ENCODE measurements at places on chromosomes 5 and 9. TPM values are rescaled to one million over a fixed set of nuclear protein-coding genes. Genes with fewer than 3 reads are reported as not detected.

GRCh38 chr5:60232036-60232795 lies 338.7 kb upstream of the PDE4D start:
- no peak overlapping the region for H3K4me3 ChIP-seq
- no peaks in the 10 kb centered on the region for H3K4me1 ChIP-seq
- H3K36me3 ChIP-seq, result no peaks in the 10 kb centered on the region
- DNase-seq, result no peak
- H3K27ac ChIP-seq, result no peak overlapping the region
- no peaks in the 10 kb centered on the region for H3K27me3 ChIP-seq

The TNC gene
- 7.4 TPM for total RNA-seq

- no peaks in the 10 kb centered on the region for H3K4me1 ChIP-seq
- DNase-seq, result no peak
- H3K27me3 ChIP-seq, result no peaks in the 10 kb centered on the region
- H3K36me3 ChIP-seq, result no peaks in the 10 kb centered on the region
- no peak overlapping the region for H3K4me3 ChIP-seq
Observed at GRCh38 chr5:63439537-63439936, 522.7 kb downstream of the HTR1A start.

DNA sequence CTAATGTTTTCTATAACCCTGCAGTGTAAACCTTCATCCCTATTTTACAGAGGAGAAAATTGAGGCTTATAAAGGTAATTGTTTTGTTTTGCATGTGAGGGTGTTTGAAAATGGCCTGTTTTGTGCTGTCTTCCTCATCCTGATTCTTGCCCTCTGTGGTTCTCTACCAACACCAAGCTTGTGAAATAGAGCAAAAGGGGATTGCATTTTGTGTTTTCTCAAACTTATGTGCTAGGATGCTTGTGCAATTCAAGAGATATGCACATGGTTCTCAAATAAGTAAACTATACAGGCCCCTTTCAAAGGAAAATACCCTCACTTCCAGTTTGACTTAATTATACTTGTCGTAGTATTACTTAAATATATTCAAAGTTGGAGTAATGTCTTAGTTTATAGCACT lies 17.2 kb downstream of the PAM start:
- H3K27me3 ChIP-seq, result no peaks in the 10 kb centered on the region
- H3K27ac ChIP-seq, result peak overlapping the region; percentile 44
- H3K4me3 ChIP-seq, result no peak overlapping the region
- no peaks in the 10 kb centered on the region for H3K36me3 ChIP-seq
- H3K4me1 ChIP-seq, result no peaks in the 10 kb centered on the region
- DNase-seq, result no peak

DNA sequence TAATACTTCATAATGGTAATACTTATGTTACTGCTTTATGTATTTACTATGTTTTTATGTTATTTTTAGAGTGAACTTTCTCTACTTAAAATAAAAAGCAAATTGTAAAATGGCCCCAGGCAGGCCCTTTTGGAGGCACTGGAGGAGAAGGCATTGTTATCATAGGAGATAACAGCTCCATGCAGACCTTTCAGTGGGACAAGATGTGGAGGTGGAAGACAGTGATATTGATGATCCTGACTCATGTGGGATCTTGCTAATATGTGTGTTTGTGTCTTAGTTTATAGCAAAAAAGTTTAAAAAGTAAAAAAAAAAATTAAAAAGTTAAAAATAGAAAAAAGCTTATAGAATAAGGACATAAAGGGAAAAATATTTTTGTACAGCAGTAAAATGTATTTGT lies 74.5 kb downstream of the IQGAP2 start:
- H3K27ac ChIP-seq, result no peak overlapping the region
- no peaks in the 10 kb centered on the region for H3K4me1 ChIP-seq
- H3K36me3 ChIP-seq, result no peaks in the 10 kb centered on the region
- no peaks in the 10 kb centered on the region for H3K27me3 ChIP-seq
- no peak for DNase-seq

GRCh38 chr5:127878174-127878750 lies 175.1 kb downstream of the CCDC192 start:
- H3K4me1 ChIP-seq, result no peaks in the 10 kb centered on the region
- H3K27ac ChIP-seq, result peak overlapping the region; percentile 75
- H3K27me3 ChIP-seq, result no peaks in the 10 kb centered on the region
- no peaks in the 10 kb centered on the region for H3K36me3 ChIP-seq

DNA sequence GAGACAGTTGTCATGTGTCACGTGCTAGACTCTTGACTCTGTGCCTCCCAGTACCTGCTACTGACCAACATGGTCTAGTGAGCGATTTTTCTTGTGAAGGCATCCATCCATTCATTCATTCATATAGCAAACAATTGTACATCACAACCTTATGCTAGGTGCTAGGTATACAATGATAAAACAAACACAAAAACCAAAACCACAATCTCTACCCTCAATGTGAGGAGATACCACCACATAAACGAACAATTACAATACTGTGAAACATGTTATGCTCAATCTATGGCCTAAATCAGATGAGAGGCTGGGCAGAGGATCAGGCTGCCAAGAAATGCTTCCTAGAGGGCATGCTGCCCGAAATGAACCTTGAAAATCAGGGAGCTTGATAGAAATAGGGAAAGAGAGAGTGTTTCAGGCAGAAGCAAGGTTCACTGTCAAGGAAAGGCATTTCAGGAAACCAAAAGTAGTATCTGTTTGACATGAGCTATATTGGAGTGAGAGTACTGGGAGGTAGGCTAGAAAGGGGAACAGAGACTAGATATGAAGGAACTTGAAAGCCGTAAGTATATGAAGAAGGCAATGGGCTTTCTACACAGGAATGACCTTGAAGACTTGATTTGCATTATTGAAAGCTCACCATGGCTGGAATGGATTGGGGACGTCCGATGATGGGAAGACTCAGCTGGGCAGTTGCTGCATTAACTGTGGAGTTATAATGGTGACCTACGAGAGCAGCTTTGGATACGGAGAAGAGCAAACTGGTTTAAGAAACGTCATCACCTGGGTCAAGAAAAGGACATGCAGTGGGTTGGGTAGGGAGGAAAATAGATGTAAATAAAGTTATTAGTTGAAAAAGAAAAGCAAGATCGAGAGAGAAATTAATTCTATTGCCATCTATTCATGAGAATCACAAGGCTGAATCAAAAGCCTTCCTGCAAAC lies 90.1 kb downstream of the THBS4 start:
- H3K36me3 ChIP-seq, result no peaks in the 10 kb centered on the region
- H3K4me1 ChIP-seq, result no peaks in the 10 kb centered on the region
- no peak for DNase-seq

DNA sequence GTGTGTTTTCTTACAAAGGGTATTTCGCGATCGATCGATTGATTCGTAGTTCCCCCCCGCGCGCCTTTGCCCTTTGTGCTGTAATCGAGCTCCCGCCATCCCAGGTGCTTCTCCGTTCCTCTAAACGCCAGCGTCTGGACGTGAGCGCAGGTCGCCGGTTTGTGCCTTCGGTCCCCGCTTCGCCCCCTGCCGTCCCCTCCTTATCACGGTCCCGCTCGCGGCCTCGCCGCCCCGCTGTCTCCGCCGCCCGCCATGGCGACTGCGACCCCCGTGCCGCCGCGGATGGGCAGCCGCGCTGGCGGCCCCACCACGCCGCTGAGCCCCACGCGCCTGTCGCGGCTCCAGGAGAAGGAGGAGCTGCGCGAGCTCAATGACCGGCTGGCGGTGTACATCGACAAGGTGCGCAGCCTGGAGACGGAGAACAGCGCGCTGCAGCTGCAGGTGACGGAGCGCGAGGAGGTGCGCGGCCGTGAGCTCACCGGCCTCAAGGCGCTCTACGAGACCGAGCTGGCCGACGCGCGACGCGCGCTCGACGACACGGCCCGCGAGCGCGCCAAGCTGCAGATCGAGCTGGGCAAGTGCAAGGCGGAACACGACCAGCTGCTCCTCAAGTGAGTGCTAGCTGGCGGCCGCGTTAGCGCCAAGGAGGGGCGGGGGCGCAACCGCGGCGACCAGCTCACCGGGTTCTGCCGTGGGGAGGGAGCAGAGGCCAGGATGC lies 480 bp downstream of the LMNB1 start:
- peak overlapping the region; percentile 70 for H3K4me3 ChIP-seq
- H3K4me1 ChIP-seq, result no peaks in the 10 kb centered on the region
- H3K27ac ChIP-seq, result peak overlapping the region; percentile 85

The GARIN3 gene
- total RNA-seq, result not detected

The PCDHGA5 gene
- total RNA-seq, result 4.0 TPM

The NEURL1B gene
- total RNA-seq, result 22.4 TPM

GRCh38 chr9:120362446-120362845 lies 217.5 kb downstream of the CDK5RAP2 start:
- no peaks in the 10 kb centered on the region for H3K36me3 ChIP-seq
- H3K4me3 ChIP-seq, result no peak overlapping the region
- H3K4me1 ChIP-seq, result no peaks in the 10 kb centered on the region
- no peak overlapping the region for H3K27ac ChIP-seq
- H3K27me3 ChIP-seq, result no peaks in the 10 kb centered on the region

- DNase-seq, result no peak
- H3K36me3 ChIP-seq, result no peaks in the 10 kb centered on the region
- no peak overlapping the region for H3K27ac ChIP-seq
- H3K27me3 ChIP-seq, result no peaks in the 10 kb centered on the region
- no peaks in the 10 kb centered on the region for H3K4me1 ChIP-seq
- H3K4me3 ChIP-seq, result no peak overlapping the region
Observed at GRCh38 chr9:37374892-37375291, 47.6 kb upstream of the GRHPR start.

The TMEM215 gene
- total RNA-seq, result not detected

The NR5A1 gene
- not detected for total RNA-seq

- DNase-seq, result no peak
- H3K27ac ChIP-seq, result no peak overlapping the region
- H3K4me1 ChIP-seq, result no peaks in the 10 kb centered on the region
- H3K4me3 ChIP-seq, result no peak overlapping the region
Observed at GRCh38 chr5:143148771-143149170, 254.7 kb downstream of the NR3C1 start.

Measured in right atrium auricular region (tissue), 2 donors.